ENCODE measurements at places on chromosomes 7 and 10.

DNA sequence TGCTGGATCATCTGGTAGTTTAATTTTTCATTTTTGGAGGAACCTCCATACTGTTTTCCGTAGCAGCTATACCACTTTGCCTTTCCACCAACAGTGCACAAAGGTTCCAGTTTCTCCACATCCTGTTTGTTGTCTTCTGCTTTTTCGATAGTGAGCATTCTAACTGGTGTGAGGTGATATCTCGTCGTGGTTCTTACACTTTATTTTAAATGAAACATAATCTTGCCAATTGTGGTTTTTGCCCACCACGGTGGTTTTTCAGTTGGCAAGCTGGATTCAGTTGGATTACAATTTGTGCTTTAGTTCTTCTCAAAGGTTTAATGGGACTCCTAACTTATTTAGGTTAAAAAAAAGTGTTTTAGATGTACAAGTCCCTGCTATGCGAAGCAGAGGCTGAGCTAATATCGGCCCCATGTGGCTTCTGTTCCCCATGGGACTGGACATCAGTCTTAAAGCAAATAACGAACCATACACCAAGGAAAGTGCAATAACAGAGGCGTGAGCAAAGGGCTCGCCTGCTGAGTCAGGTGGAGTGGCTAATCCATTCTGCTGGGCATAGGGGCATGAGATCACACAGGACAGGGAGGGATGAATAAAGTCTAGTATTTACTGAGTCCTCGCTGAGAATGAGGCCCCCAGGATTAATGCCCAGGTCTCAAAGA, 153.6 kb downstream of the AOAH start:
- no peak for DNase-seq

DNA sequence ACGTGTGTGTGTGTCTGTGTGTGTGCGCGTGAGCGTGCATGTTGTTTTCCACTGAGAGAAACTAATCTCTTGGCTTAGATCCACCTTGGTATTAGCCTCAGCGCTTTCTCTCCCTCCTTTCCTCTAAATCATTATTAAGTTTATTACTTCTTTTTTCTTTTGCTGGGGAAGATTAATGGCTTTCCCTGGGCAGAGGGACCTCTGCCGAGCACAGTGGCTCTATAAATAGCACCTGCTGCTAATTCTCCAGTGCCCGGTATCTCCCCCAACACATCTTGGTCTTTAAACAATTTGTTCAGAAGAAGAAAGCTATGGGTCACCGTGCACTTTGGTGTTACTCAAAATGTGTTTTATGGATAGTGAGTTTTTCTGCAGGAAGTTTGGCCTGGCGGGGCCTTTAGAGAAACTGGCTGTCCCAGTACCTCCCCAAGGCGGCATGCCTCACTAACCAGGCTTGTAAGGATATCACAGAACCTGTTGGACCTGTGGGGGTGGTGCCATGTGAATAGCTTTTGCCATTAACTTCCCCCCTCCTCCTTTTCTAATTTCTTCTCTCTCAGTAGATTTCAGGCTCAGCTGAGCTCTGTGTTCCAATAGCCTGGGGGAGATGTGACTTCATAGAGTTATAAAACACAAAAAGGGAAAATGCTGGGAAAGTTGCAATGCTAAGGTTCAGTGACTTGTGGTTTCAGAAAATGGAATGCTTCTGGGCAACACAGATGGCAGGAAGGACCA, 70.1 kb upstream of the RAB11FIP2 start:
- no peak for DNase-seq

- no peak for DNase-seq
Observed at GRCh38 chr10:59674215-59674836, 35.3 kb downstream of the SLC16A9 start.

GRCh38 chr7:153036396-153037063, 277.0 kb downstream of the ACTR3B start:
- no peak for DNase-seq

DNA sequence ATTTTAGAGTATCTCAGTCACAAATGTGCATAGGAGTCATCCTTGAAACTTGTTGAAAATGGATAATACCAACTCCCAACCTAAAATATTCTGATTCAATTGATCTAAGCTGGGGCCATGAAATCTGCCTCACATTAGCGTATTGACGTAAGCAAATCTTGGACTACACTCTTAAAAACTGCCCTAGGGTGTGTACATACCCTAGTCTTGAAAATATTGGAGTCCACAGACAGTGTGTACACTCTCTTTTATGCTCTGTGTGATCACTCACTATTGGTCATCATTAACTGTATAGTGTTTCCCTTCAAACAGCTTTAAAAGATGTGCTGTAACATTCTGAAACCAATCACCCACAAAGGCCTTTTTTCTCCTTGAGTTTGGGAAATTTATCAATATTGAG, 102.9 kb upstream of the FERD3L start:
- no peak for DNase-seq

GRCh38 chr7:115106316-115106715, 184.4 kb downstream of the MDFIC start:
- no peak for DNase-seq

- no peak for DNase-seq
Observed at GRCh38 chr7:157461573-157462418, 125.0 kb downstream of the DNAJB6 start.

GRCh38 chr10:119368991-119369869, 161.9 kb downstream of the GRK5 start:
- no peak for DNase-seq

DNA sequence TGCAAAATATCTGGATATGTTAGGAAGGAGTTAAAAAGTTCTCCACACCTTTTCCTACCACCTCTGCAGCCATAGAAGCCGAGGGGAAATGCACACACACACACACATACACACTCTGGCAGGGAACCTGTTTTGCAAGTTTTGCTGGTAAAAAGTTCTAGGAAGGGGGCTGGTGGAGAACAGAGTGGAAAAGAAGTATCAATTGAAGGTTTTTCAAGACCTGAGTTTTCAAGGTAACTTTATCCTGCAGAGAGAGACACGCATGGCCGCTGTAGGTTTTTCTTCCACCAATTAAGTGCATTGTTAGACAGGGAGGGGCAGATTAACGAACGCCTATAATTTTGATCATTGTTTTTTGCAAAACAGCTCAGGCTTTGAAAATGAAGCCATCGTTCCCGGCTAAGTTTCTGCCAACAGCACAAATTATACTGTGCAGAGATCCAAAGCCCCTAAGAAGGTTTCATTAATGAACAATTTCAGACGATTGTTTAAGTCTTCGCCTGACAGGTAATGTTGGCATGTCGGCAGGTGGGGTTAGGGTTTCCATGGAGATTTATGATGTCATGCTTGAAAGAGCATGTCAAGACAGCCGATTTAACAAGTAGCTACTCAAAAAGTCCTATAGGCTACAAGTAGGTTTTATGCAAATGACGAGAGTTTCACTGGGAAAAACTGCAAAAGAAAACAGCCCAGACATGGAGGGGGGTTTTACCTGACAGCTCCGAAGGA, 29.7 kb downstream of the KIAA1217 start:
- no peak for DNase-seq

DNA sequence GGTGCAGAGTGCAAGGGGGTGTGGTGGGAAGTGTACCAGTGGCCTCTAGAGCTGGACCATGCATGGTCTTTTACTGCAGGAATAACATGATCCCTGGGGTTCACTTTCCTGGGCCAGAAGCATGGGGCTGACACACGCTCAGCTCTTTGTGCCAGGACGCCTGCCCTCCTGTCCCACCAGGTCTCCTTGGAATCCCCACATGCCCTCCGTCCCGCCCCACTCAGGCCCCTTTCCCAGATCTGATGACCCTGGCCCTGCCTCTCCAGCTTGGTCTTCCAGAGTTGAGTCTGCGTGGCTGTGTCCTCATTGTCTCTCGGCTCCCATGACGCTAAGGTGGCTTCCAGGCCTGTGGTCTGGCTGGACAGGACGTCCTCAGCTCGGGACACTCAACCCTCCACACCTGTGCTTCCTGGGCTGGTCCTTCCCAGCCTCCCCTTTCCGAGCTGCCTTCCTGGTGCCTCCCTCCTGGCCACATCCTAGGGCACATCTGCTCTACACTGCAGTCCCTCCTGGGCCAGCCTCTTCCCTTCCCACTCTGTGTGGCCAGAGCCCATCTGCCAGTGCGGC, 249.5 kb upstream of the SHH start:
- no peak for DNase-seq

- DNase-seq, result no peak
Observed at GRCh38 chr10:116526219-116526618, 19.5 kb upstream of the PNLIP start.

DNA sequence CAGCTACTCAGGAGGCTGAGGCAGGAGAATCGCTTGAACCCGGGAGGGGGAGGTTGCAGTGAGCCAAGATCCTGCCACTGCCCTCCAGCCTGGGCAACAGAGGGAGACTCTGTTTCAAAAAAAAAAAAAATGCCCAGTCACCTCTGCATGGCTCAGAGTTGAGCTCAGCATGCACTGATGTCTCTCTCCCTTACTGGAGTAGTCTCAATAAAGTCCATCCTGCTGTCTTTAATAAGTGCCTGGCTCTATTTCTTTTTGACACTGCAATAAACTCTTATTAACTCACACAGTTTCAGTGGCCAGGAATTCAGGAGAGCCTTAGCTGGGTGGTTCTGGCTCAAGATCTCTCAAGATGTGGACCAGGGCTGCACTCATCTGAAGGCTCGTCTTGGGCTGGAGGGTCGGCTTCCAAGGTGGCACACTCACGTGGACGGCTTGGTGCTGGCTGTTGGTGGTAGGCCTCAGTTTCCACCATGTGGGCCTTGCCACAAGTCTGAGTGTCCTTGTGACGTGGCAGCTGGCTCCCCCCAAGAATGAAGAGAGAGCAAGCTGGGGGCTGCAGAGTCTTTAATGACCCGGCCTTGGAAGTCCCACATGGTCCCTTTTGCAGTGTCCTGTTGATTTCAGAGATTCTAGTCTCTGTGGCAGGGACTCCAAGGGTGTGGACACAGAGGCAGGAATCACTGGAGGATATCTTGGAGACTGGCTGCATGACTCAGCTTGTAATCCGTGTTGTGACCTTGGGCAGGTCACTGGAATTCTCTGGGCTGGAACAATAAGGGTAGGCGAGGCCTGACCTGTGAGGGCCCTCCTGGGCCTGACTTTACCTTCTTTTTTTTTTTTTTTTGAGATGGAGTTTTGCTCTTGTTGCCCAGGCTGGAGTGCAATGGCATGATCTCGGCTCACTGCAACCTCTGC, 85.9 kb upstream of the KMT2C start:
- no peak for DNase-seq

DNA sequence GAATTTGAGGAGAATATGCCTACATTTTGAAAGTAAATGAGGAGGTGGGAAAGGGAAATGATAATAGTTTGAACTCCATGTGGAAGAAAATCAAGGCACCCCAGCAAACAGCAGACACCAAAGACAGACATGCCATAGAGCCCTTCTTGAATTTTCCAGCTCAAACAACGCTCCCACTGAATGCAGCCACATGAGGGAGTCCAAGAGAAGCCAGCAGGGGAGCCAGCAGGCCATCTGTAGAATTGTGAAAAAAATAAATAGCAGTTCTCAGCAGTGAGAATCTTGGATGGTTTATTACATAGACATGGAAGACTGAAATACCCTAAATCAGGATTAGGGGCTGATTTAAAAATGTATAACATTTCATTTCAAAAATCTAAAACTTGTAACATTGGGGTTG, 1567.3 kb upstream of the LRRTM3 start:
- DNase-seq, result no peak

GRCh38 chr10:110918269-110918642, 724 bp downstream of the BBIP1 start:
- peak; percentile 64 for DNase-seq

DNA sequence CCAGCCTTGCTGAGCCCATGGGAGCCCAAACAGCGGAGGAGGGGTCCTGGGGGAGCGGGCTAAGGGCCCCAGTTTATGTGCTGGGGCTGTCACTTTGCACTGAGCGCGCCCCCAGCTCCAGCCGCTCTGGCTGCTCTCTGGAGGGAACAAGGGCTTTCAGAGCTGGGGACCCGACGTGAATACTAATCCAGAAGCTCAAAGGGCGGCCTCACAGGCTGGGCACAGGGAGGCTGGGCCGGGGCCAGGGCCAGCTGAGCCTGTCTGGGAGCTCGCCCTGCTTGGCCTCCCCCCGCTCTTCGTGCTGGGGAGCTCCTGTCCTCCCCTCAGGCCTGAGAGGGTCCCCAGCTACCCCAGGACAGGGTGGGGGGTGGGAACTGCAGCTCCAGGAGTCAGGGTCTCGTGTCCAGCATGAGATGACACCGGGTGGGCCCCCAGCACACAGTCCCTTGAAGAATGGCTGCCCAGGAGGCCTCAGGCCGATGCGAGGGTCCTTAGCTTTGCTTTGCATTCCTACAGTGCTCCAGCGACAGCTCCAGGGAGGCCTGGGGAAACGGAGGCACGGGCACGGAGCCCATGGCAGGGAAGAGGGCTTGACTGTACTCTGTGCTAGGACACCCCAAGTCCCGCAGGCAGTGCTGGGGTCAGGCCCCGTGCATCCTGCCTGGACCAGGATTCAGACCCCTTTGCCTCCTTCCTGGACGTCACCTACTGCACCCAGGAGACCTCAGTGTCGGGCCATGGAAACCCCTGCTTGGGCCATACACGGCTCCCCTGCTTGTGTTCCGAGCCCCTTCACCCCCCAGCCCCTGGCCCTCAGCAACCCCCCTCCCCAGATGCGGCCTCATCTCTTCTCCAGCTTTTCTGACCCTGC, 5.8 kb upstream of the AMZ1 start:
- DNase-seq, result no peak

GRCh38 chr10:11959966-11960365, 82.6 kb downstream of the UPF2 start:
- DNase-seq, result no peak

GRCh38 chr7:138666385-138666784, 34.8 kb downstream of the SVOPL start:
- no peak for DNase-seq

Measured in stimulated activated CD4-positive, alpha-beta T cell treated with anti-CD3 and anti-CD28 coated beads, Interleukin-1b, Interleukin-23, amount 100 ng/mL, for 1 hour (primary cell).